ENCODE measurements at places on chromosomes 4 and X.

DNA sequence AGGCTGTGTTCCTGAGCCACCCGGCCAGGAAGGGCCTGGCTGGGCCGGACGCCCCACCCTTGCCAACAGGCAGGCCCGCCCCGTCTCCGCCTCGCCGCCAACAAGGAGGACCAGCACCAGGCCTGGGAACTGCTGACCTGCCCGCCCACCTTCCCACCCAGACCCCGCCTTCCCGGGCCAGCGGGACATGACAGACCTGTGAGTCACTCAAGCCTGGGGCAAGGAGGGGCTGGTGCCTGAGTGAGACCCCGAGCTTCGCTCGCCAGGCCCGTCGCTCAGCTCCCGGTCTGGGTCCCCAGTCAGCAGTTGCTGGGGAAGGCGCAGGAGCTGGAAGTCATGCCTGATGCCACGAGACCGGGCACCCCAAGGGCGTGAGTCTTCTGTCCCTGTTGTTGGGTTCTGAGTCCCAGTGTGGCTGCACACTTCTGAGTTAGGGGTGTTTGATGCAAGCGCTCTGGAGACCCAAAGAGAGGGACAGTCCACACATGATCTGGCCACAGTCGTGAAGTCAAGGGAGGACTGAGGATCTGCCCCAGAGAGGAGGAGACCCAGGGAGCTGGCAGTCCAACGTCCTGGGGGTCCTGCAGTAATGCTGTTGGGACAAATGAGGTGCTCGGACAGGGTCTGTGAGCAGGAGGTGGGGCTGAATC is at the start of gene DNASE1L1:
Gene DNASE1L1 (minus strand): TSS at position 33 of the 650 bp plus-strand sequence. CDS start 3,686 bp downstream, outside the sequence.
- DNase-seq = no peak

DNA sequence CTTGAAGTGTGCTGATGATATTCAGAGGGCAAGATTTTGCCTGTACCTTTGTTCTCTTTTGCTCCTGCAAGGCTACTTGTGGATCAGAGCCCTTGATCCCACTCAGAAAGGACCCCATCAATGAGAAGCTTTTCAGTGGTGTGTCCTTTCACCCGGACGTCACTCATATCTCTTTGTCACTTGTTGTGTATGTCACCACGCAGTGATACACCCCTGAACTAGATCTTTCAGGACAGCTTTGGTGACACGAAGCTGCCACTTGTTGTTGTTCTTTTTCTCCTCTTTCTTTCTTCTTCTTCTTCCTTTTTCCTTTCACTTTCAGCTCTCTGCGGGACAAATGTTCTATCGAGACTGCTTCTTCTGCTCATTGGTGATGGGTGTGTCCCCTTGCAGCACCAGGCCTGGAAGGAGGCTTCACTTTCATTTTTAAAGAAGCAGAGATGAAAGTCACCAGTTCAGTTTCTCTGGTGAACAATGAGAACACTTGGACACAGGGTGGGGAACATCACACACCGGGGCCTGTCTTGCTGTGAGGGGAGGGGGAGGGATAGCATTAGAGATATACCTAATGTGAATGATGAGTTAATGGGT is 83.6 kb downstream of the NBDY start:
- peak; percentile 39 for DNase-seq

DNA sequence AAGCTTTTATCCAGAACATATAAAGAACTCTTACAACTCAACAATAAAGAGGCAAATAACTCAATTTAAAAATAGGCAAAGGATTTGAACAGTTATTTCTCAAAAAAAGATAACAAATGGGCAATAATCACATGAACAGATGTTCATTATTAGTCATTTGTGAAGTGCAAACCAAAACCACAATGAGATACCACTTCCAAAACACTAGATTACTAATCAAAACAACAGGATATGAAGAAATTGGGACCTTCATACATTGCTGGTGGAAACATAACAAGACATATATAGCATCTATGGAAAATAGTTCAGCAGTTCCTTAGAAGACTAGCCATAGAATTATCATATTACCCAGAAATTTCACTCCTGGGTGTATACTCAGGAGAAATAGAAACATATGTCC is 224.6 kb downstream of the FBXO8 start:
- DNase-seq = no peak

GRCh38 chr4:38815885-38816782 is 11.5 kb upstream of the TLR1 start:
- DNase-seq = no peak

- no peak for DNase-seq
Measured at GRCh38 chr4:88583631-88584470, 8.4 kb upstream of the HERC3 start.

DNA sequence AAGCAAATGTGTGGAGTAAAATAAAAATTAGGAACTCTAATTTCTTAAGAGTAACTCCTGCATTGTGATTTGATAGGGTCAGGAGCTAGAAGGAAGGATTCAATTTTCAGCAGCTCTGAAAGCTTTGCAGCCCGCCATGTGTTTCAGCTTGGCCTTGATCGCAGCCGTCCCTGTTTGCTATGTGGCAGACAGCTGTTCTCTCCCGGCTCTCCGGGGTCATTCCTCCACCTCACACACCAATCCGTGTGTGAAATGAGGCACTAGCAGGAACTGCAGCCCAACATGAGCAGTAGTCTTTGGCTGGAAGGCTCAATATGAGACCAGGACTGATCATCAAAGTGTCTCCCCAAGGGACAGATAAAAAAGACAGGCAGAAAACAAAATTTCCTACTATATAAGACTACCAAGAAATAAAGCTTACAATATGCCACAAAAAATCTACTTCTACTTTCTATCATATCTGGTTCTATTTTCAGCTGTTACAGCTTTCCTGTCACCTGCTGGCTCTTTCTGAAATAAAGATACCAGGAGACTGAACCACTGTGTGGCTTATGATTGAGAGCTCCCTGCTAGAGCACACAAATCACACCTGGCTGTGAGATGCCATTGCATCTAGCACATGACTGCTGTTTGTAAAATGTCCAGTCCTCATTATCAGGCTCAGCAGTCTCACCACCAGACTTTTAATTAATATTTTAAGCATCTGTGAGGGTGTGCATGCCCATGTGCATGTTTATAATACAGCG is 44.1 kb upstream of the SEC24B start:
- DNase-seq = no peak

GRCh38 chr4:42123071-42123644 is 29.3 kb downstream of the BEND4 start:
- no peak for DNase-seq

DNA sequence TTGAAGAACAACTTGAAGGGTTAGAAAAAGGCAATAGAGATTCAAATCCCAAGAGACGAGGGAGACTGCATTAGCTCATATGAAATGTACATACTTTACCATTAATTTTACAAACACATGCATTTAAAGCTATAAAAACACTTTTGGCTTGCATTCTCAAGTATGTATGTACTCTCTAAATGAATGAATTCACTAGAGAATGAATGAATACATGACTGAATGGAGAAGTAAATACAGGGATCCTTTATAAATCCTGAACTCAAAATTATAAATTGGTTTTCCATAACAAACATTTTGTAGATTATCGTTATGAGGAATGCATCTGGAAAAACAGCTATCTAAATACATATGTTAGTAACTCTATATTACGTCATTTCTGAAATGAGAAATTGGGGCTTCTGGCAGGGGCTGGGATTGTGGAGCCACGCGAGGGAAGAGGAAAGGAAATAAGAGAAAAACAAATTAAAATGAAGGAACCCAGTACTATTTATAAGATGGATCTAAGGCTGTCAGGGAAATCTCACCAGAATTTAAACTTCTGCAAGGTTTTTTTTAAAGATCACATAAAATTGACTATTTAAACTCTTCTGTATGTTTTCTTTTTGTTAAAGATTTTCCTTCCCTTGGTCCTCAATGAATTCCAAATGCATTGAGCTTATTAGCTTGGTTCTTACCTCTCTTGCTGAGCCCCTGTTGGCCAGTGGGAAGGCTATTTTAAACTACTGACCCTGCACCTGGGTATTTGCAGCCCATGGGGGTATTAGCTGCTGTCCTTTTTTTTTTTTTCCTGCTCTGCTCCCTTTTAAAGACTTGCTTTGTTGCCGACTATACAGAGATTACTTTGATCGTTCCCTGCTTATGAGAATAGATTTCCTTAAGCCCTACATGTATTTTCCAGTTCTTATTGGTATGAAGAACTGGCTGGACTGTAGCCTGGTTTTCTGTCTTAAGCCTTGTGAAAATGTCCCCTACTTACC is 207.8 kb downstream of the ADGRL3 start:
- DNase-seq = no peak

DNA sequence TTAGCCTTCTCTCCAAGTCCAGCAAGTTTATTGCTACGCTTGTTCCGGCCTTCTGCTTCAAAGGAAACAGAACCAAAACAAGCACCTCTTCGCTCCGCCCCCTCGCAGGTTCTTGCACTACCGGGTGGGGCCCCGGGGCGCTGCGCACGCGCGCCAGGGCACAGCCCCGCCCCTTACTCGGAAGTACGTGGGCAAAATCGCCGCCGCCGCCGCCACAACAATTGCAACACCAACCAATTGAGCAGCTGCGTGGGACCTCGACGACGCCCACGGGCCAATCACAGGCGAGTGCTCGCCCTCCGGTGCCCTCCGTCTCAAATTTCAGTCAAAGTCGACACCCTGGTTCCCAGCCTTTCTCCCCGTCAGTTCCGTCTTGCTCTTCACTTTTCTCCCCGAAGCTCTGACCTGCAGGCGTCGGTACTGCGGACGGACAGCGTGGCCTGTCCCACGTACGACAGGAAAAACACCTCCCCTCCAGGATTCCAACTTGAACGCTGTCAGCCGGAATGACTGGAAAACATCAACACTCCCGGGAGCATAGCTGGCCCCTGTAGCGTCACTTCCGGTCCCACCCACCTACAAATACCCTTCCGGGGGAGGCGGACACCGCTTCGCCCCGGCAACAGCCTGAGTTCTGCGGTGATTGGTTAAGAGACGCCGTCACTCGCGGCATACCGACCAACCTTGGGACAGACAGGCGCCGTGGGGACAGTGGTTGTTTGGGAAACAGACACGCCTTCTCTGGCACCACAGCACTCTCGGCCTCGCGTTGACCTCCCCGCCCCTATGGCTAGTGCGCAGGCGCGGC is 624 bp upstream of the OTUD5 start:
- DNase-seq = peak; percentile 95

DNA sequence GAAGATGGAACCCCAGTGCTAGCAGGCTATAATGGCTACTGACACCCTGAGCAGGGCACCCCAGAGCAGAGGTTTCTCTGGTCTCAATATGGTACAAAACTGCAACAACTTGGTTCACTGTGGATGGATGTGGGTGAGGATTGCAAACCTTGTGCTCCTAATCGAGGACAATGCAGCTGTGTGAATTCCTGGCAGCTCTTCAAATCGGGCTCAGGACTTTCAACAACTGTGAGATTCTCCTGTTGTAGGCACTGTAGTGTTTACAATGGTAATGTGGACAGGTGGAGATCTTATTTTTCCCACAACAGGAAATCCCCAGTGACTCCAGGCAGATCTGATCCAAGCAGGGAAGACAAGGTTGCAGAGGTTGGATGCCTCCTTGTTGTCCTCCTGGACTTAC is 101.5 kb downstream of the RCHY1 start:
- DNase-seq = no peak

GRCh38 chrX:81120258-81120935 is 81.3 kb downstream of the HMGN5 start:
- peak; percentile 5 for DNase-seq

GRCh38 chrX:37686996-37687395 is 1.4 kb downstream of the XK start:
- DNase-seq = no peak
